ENCODE measurements at places on chromosomes 7 and 10. TPM values are rescaled to one million over a fixed set of nuclear protein-coding genes. Genes with fewer than 3 reads are reported as not detected.
A peak's percentile ranks its signal among the peaks of the same experiment; 100 is the strongest.

GRCh38 chr10:43765516-43765915, 116.8 kb upstream of the ZNF32 start:
- H3K4me3 ChIP-seq, result no peak overlapping the region
- no peaks in the 10 kb centered on the region for H3K36me3 ChIP-seq

DNA sequence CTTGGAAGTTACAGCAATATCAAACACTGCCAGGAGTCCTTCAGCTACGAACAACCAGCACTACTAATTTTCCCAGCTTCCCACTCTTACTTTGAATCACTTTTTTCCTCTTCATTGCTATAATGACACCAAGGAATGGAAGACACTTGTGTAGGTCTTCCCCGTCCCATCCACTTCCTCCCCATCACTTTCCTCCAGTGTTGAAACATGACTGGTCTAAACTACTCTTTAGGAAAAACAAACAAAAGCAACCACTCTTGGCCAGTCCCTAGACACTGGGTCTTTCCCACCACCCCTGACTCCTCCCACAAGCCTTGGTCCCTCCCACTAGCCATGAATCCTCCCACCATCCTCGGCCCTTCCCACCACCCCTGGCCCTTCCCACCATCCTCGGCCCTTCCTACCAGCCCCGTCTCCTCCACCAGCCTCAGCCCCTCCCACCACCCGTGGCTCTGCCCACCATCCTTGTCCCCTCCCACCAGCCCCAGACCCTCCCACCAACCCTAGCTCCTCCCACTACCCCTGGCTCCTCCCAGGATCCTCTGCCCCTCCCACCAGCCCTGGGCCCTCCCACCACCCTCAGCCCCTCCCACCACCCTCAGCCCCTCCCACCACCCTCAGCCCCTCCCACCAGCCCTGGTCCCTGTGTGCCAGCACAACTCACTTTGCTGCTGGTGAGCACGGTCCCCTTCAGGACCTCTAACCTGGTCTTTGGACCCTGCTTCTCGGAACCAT, 68.5 kb downstream of the CXCL12 start:
- DNase-seq, result peak; percentile 92
- H3K4me3 ChIP-seq, result no peak overlapping the region
- H3K27me3 ChIP-seq, result peaks cover 9% of the 10 kb centered on the region
- H3K36me3 ChIP-seq, result no peaks in the 10 kb centered on the region
- peaks cover 2% of the 10 kb centered on the region for H3K4me1 ChIP-seq

Gene PLXDC2
- 0.16 TPM for total RNA-seq

Gene RBP3
- not detected for total RNA-seq

Gene SLC26A5
- not detected for total RNA-seq

- H3K27ac ChIP-seq, result no peak overlapping the region
- no peak for DNase-seq
- H3K36me3 ChIP-seq, result no peaks in the 10 kb centered on the region
Measured at GRCh38 chr7:133115596-133115995, 33.7 kb upstream of the CHCHD3 start.

DNA sequence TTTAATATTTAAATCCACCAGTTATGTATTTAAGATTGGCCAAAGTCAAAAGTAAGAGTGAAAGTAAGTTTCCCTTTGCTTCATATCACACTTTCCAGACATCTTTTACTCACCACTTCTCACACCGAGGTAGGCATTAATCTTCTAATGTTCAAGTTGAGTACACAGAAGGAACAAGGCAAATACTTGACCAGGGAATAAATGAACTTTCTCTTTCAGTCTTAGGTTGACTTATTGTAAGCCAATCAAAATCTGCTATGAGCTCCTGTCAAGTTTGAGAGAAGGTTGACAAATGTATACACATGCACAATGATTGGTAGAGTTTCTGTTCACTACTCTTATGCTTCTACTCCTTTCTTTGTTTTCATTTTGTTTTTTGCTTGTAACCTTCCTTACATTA, 842.5 kb downstream of the REEP3 start:
- H3K4me1 ChIP-seq, result no peaks in the 10 kb centered on the region
- H3K27ac ChIP-seq, result no peak overlapping the region
- H3K36me3 ChIP-seq, result no peaks in the 10 kb centered on the region
- H3K27me3 ChIP-seq, result no peaks in the 10 kb centered on the region

Gene TEX47
- total RNA-seq, result not detected

Gene MCM10
- total RNA-seq, result 68.1 TPM

GRCh38 chr7:1665549-1666316, 4.3 kb upstream of the ELFN1 start:
- DNase-seq, result peak; percentile 62
- H3K4me1 ChIP-seq, result no peaks in the 10 kb centered on the region
- no peak overlapping the region for H3K27ac ChIP-seq
- peaks cover 19% of the 10 kb centered on the region for H3K27me3 ChIP-seq

DNA sequence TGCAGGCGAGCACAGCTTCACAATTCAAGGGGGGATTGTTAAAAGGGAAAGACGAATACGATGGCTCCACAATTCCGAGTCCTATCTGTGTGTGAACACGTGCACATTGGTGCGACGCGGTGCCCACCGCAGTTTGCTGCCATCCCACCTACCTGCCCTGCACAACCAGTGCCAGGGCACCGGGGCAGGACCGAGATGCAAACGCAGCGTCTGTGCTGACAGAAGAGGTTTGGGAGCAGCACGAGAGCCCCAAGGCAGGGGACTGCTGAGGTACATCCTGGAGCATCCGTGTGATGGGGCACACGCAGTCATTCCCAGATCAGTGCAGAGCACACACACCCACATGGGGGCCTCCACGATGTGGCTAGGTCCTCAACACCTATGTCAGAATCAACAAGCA, 221.3 kb downstream of the DNAJB6 start:
- H3K4me1 ChIP-seq, result no peaks in the 10 kb centered on the region
- H3K27me3 ChIP-seq, result peaks cover 10% of the 10 kb centered on the region
- DNase-seq, result no peak
- no peak overlapping the region for H3K4me3 ChIP-seq
- H3K27ac ChIP-seq, result no peak overlapping the region

DNA sequence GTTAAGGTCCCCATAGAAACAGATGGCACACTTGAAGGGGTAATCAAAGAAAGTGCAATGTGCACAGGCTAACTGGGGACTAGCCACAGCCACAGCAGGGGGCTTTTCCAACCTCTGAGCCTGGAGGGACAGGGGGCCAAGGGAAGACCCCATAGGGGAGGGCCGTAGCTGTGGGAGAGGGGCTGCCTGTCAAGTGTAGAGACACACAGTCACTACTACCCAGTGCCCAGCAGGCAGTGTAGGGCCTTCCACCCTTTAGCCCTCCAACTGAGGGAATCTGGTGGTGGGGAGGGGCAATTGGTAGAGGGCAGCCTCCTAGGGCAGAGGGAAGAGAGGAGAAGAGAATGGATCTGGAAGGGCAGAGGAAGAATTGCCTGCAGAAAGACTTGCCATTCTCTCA, 54.6 kb downstream of the CREB5 start:
- no peak overlapping the region for H3K4me3 ChIP-seq
- no peak for DNase-seq
- no peaks in the 10 kb centered on the region for H3K27me3 ChIP-seq
- no peaks in the 10 kb centered on the region for H3K4me1 ChIP-seq
- no peaks in the 10 kb centered on the region for H3K36me3 ChIP-seq
- H3K27ac ChIP-seq, result no peak overlapping the region

DNA sequence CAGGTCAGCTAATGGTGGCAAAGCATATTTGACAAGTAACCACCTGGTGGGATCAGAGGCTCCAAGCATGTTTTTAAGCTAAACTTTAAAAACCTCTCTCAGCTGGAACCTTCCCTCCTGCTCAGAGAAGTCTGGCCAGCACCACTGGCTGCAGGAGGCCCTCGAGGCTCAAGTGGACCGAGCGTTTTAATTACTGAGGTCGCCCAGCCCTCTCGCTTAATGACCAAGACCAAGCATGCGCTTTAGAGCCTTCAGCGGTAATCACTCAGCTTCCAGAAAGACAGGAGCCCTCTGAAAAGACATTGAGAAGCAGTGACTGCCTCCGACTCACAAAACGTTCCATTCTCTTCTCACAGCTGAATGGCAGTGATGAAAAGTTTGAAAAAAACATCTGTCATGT, 383.4 kb upstream of the ADARB2 start:
- no peak overlapping the region for H3K4me3 ChIP-seq
- no peaks in the 10 kb centered on the region for H3K4me1 ChIP-seq
- no peaks in the 10 kb centered on the region for H3K27me3 ChIP-seq
- H3K27ac ChIP-seq, result no peak overlapping the region
- no peaks in the 10 kb centered on the region for H3K36me3 ChIP-seq

Gene SLC26A3
- 0.86 TPM for total RNA-seq

Gene LSM8
- 81.5 TPM for total RNA-seq

- H3K4me3 ChIP-seq, result no peak overlapping the region
- no peak for DNase-seq
- H3K4me1 ChIP-seq, result no peaks in the 10 kb centered on the region
- H3K27me3 ChIP-seq, result no peaks in the 10 kb centered on the region
- H3K36me3 ChIP-seq, result no peaks in the 10 kb centered on the region
Measured at GRCh38 chr7:38463277-38464225, 167.6 kb downstream of the AMPH start.

Gene ENTPD7
- total RNA-seq, result 10.6 TPM

Gene FAM131B
- total RNA-seq, result 0.04 TPM

DNA sequence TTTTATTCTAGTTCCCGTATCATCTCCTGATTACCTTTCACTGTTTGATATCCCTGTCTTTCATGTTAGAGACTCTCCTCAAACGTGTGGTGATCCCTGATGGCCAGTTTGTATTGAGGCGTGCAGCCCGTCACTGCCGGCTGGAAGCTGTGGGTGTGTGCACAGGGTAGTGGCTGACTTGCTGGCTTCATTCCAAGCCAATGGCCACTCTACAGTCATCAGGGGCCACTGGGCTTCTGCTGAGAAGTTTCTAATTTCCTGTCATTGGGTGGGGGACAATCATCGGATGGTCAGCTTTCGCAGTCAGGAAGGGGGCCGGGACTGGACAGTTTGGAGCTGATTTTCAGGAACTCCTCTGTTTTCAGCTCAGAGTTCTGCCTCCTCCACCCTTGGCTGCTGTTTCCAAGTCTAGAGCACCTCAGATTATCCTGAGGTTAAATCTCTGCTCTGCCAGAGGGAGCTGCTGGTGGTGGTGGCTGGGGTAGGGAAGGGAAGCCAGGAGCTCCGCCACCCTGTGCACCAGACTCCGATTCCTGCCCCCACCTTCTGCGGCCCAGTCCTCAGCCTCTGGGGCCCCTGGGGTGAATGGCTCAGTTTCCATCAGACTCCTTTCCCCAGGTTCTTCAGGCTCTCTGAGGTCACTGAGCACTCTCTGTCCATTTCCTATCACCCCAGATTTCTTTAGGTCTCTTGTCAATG, 34.9 kb downstream of the BAIAP2L1 start:
- no peaks in the 10 kb centered on the region for H3K27me3 ChIP-seq
- no peak overlapping the region for H3K4me3 ChIP-seq
- DNase-seq, result peak; percentile 39
- no peak overlapping the region for H3K27ac ChIP-seq

- no peaks in the 10 kb centered on the region for H3K27me3 ChIP-seq
- no peak overlapping the region for H3K4me3 ChIP-seq
- H3K27ac ChIP-seq, result no peak overlapping the region
- no peaks in the 10 kb centered on the region for H3K36me3 ChIP-seq
- H3K4me1 ChIP-seq, result no peaks in the 10 kb centered on the region
- no peak for DNase-seq
Measured at GRCh38 chr10:63833411-63834060, 312.3 kb downstream of the REEP3 start.

DNA sequence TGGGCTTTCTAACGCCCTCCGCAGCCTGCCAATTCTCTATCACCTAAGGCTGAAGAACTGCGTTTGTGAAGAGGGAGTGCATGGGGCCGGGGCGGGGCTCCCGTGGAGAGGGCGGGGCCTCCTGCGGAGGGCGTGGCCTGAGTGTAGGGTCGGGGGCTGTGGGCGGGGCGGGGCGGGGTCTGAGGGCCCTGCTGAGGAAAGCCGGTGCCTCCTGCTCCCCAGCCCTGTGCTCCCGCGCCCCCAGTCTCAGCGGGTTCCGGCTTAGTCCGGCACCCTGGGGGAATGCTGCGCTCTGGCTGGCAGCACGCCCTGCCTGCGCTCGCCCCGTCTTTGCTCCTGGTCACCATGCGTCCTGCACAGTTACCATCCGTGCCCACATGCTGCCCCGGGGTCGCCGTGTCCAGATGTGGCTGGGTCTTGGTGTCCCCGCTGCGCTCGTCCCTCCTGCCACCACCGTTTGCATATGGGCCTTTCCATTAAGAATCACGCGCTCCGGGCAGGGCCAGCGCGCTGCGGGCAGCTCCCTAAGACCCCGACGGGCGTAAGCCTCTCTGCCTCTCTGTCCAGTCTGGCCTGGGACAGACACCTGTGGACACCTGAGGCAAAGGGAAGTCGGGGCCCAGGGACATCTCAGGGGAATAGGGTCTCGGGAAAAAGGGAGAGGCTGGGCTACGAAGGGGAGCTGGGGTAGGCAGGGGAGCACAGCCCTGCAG, 144.0 kb upstream of the RET start:
- H3K27ac ChIP-seq, result no peak overlapping the region
- no peaks in the 10 kb centered on the region for H3K36me3 ChIP-seq
- H3K27me3 ChIP-seq, result no peaks in the 10 kb centered on the region
- H3K4me1 ChIP-seq, result no peaks in the 10 kb centered on the region

- H3K36me3 ChIP-seq, result no peaks in the 10 kb centered on the region
- no peaks in the 10 kb centered on the region for H3K4me1 ChIP-seq
- DNase-seq, result no peak
- no peaks in the 10 kb centered on the region for H3K27me3 ChIP-seq
Measured at GRCh38 chr7:126856691-126857291, 395.9 kb downstream of the GRM8 start.

Gene POLR1F
- total RNA-seq, result 27.0 TPM

- DNase-seq, result no peak
- H3K36me3 ChIP-seq, result no peaks in the 10 kb centered on the region
- H3K27me3 ChIP-seq, result no peaks in the 10 kb centered on the region
- no peak overlapping the region for H3K27ac ChIP-seq
Measured at GRCh38 chr10:96495544-96495943, 18.2 kb downstream of the TLL2 start.

DNA sequence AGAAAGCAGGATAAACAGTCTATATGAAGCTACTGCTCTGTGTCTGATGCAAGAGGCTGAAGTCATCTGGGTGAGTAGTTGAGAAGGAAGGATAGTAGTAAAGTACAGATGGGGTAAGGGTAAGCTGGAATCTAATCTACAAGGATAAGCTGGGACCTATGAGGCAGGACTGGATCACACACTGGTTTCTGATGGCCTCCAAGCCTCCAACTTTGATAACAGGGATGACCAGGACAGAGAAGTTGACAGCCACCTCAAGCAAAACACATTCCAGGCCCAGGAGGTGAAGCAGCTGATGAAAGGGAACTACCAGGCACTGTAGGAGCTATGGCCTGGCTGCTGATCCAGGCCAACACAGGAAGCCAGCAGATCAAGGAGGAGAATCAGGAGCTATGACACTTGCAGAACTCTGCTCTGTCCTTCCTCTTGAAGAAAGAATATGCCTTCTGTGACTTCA, 278.1 kb upstream of the TMEM229A start:
- H3K4me3 ChIP-seq, result no peak overlapping the region
- H3K36me3 ChIP-seq, result no peaks in the 10 kb centered on the region
- no peaks in the 10 kb centered on the region for H3K4me1 ChIP-seq
- H3K27me3 ChIP-seq, result no peaks in the 10 kb centered on the region
- DNase-seq, result no peak
